ENCODE measurements at places on chromosomes 7 and 10. TPM values are rescaled to one million over a fixed set of nuclear protein-coding genes. Genes with fewer than 3 reads are reported as not detected.
A peak's percentile ranks its signal among the peaks of the same experiment; 100 is the strongest.

GBX1 gene
- total RNA-seq, result not detected

- DNase-seq, result no peak
Observed at GRCh38 chr10:66877361-66877760, 48.5 kb upstream of the LRRTM3 start.

GRCh38 chr7:95011146-95011928 lies 103.9 kb downstream of the PPP1R9A start:
- no peak for DNase-seq

EGFR gene
- 88.5 TPM for total RNA-seq

DOCK1 gene
- 44.8 TPM for total RNA-seq

- DNase-seq, result peak; percentile 37
Observed at GRCh38 chr10:15168291-15168785, at the start of gene NMT2. TSS of gene NMT2 (minus strand) at chr10:15168693. CDS start at chr10:15168612, 81 bp downstream.

GRCh38 chr10:94104316-94105000 lies 110.7 kb downstream of the PLCE1 start:
- no peak for DNase-seq

PLAC9 gene
- total RNA-seq, result 116 TPM

DNA sequence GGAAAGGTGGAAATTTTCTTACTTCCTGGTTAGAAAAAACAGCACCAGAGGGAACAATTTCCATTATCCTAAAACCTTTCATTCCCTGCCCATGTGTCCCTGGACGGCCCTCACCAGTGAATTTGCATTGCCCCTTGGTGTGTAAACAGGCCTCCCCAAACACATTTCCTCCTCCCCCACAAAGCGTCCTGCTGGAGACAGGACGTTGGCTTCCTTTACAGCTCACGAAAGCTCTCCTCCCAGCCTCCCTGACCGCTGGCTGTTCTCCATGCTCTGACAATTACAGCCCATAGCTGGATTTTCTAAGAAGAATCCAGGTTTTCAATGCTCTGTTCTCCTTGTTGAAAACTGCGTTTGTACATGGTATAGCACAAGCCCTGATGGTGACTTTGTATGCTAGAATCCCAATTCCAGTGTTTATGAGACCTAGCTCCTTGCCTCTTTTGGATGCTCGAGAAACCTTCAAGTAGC lies 724.2 kb upstream of the CELF2 start:
- DNase-seq, result no peak
